ENCODE measurements at places on chromosomes 16 and 17.

DNA sequence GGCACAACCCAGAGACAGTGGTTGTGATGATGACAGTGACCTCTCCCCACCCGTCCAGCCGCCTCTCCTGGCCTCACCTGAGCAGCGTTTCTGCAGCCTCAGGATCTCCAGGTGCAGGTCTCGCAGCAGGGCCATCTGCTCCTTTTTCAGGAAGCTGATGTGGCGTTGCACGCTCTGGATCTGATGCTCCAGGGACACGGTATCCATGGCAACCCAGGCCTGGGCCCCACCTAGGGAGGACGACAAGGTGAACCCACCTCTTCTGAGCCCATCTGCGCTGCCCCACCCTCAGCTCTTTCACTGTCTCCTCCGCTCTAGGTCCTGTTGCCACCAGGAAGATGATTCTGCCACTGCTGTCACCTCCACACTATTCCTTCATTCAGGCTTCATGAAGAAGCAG, 14.5 kb downstream of the CCDC92B start:
- DNase-seq, result no peak

GRCh38 chr17:29250666-29251065, 4.0 kb downstream of the CRYBA1 start:
- DNase-seq, result no peak

DNA sequence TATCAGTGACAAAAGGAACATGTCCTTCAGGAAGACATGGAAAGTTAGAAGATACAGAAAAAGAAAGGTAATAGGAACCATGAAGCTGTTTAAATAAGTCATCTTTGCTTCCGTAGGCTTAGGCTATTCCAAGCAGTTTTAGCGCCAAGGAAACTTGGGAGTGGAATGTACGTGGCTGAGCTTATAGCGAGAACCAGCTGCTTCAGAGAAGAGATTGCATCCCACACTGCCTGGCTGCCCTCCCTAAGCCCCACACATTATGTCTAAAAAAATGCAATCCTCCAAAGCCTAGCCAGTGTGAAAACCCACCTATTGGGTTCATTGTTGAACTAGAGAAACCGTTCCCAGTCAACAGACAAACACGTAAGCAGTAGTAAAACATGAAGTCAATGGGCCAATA, 149.9 kb downstream of the SLC39A11 start:
- no peak for DNase-seq

DNA sequence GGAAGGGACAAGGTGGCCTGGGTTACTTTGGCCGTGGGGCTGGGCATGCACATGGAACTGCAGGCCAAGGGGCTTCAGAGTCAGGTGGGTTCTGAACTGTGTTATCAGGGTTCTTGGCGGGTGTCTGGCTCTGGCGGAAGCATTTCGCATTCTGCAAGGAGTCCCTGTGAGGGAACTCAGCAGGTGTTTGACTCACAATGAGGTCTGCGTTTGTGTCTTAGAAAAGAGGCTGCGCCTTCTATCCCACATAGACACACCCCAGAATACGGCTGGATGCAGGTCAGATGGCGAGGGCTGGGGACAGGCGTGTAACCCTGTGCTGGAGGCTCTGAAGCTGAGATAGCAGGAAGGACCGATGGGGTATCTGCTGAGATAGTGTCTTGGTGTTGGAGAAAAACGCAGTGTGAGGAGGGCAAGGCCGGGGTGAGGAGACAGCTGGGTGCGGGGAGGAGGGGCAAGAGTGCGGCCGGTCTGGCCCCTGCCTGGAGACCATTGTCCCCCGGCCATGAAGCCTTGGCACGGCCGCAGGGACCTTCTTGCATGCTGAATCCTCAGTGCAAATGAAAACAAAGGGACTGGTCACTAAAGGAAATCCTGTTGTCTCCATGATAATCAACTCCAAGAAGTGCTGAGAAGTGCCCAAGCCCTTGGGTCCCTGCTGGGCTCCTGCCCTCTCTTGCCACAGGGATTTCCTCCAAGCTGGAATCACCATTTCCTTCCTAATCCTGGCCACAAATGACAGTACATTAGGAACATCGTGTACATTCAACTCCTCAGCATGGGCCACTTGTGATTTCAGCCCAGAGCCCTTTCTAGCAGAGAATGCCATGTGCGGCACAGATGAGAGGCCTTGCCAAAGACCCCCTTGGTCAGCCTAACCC, 22.8 kb upstream of the MTSS2 start:
- no peak for DNase-seq

DNA sequence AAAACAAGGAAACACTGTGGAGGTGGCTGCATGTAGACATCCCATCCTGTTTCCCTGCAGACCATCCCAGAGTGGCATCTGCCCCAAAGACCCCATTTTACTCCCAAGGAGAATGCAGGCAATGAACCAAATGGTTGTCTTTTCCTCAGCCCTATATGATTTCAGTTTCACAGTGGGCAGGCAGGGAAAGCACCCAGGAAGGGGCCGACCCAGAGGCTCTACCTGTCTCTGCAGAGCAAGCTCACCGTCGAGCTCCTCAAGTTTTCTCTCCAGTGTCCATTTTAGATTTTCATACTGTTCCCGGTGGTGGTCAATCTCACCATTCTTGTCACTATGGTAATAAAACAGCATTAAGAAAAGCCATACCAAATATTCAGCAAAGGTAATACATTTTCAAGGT, 14.6 kb downstream of the CCDC57 start:
- DNase-seq, result no peak

DNA sequence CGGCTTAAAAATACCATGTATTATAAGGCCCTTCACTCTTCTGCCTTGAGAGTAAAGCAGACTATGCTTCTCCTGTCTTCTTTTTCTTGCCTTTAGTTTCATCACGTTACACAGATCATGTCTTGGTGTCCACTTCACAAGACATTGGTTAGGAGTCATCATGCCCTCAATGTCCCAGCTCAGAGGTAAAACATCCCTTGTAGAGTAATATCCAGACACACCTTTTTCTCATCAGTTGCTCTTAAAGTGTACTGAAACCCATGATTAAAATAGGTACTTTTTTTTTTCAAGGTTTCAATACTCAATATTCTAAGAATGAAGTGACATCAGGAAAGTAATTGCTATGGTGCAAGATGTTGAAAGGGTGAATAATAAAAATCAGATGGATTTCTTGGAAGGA, 267.8 kb downstream of the PMP22 start:
- DNase-seq, result no peak

GRCh38 chr16:80586476-80586875, 45.7 kb downstream of the DYNLRB2 start:
- DNase-seq, result no peak

DNA sequence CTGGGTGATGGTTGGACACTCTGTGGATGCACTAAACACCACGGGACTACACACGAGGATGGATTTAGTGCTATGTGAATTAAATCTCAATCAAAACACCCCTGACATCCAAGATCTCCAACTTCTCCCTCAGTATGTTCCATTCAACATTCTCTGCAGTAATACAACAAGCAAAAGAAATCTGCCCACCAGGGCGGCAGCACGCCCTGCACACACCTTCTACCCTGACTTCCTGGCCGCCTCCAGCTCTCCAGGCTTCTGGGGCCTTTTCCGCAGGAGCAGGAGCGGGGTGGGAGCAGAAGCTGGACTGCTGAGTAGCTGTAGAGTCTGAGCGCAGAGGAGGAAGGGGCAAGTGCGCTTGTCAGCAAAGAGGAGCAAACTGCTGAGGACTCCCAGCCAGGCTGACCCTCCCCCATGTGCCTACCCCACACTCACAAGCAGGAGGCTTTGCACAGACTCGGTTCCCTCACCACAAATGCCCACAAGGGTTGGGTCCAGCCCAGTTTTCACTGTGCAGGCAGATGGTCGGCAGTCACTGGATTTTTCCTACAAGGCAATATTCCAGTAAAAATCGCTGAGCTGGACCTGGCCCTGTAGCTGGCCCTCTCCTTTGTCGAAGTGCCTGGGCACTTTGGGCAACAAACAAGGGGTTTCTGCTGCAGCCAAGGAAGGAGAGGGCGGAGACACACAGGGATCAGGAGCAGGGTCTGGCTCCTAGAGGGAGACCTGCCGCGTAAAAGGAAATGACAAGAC, 22.8 kb downstream of the ZDHHC7 start:
- DNase-seq, result no peak

DNA sequence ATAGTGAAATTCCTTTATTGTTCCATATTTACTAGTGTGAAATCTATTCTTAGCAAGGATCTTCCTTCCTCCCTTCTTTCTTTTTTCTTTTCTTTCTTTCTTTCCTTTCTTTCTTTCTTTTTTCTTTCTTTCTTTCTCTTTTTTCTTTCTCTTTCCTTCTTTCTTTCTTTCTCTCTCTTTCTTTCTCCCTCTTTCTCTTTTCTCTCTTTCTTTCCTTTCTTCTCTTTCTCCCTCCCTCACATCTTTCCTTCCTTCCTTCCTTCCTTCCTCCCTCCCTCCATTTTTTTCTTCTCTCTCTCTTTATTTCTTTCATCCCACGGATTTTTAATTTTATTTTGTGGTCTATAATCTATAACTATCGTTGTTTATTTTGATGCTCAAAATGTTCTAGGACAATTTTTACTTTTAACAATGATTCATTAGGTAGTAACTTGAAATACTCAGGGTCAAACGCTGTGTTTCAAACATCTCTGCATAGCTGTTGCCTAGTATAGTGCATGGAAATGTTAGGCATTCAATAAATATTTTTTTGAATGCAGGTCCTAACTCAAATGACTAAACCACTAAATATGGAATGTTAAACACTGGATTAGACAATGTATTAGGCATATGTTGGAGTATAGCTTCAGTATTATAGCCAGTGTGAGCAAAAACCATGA, 178.3 kb downstream of the MAP2K6 start:
- DNase-seq, result peak; percentile 74

GRCh38 chr17:35167046-35167445, 19.4 kb downstream of the UNC45B start:
- no peak for DNase-seq

GRCh38 chr17:79294459-79295071, 219.9 kb downstream of the ENGASE start:
- peak; percentile 56 for DNase-seq

GRCh38 chr16:50340578-50340977, 28.2 kb downstream of the BRD7 start:
- peak; percentile 91 for DNase-seq

- no peak for DNase-seq
These were observed 122.9 kb upstream of the SMURF2 start for GRCh38 chr17:64785011-64785421.

DNA sequence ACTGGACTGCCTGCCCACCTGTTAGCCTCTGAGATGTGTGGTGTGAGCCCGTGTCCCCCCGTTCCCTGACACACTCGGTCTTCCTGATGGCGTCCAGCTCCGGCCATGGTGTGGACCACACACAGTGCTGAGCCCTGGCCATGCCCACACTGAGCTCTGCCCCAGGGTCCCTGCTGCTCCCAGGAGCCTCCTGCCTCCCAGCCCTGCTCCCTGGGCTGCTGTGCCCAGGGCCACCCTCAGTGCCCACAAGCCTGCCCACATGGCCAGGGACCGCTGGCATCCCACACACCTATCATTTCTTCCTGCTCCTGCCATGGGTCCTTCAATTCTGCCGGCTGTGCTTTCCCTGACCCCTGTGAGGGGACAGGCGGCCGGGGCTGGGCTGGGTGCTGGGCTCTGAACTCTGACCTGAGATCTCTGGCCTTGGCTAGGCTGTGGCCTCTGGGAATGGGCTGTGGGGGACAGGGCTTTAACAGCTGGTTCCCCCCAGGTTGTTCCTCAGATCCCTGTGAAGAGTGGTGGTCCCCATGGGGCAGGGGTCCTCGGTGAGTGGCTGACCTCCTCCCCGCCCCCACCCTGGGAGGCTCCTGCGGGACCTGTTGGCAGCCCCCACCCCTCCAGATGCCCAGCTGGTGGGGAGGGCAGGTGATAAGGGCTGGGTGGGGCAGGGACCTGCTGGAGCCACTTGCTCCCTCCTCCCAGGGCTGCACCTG, 4.0 kb downstream of the CEMP1 start:
- no peak for DNase-seq

DNA sequence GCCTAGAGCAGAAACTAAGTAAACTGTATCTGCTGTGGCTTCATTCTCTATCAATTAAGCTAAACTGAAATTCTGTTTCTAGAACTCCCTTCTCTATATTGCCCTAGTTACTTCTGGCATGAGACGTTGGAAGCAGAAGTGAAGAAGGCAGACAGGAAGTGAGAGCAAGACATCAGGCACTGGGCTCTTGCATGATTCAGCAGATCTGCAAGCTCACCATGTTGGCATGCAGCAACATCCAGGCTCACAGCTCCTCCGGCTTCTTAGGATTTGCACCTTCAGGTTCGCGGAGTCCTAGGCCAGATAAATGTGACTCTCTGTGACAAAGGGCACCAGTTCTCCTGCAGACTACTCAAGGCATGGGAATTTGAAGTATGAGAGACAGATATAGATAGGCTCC, 148.3 kb downstream of the CDH8 start:
- DNase-seq, result peak; percentile 13

DNA sequence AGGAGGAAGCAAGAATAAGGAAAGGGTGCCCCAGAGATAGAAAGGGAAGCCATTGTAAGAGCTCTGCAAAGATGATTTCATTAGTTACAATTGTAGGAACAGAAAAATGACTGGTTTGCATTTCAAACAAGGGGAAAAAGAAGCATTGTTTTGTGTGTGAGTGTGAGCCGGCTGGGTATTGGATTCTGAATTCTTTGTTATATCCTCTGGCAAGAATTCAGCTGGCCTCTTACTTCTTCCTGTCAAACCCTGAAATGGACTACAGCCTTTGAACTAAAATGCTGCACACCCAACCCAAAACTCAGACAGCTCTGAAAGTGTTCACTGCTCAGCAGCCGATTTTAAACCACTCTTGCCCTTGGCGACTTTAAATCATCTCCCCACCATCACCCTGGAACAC, 461.3 kb downstream of the PMP22 start:
- no peak for DNase-seq

DNA sequence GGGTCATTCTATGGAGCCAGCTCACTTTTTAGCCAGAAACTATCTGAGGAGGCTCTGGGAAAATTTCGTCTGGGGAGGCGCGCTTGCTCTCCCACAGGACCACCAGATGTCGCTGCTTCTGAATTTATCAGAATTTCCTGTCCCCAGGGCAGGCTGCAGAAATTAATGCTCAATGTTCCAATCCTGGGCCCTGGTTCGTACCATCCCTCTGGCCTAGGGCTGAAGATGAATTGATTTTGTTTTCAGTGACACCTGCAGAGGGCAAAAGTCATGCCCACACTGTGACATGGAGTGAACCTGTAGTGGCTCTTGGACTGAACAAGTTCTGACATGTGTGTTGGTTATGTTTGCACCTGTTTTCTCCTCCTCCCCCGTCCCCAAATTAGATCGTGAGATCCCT, 482.6 kb downstream of the NPIPA7 start:
- DNase-seq, result peak; percentile 19

DNA sequence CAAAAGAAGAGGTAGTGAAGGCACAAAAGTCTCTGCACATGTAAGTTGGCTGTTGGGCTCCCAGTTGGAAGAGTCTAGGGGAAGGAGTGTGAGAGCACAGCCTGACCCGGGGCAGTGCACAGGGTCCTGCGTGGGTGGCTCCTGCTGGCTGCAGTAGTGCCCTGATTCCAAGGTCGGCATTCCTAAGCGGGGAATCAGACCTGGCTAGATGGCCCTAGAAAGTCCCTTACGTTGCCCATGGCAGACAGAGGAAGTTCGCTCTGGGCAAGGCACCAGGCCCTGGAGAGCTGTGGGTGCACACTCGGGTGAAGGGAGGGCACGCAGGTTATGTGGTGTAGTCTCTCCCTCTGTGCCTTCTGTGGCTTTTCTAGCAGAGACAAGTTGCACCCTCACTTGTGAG, 22.8 kb upstream of the SLC5A11 start:
- DNase-seq, result no peak
